ENCODE measurements at places on chromosomes 5 and 9.
A peak's percentile ranks its signal among the peaks of the same experiment; 100 is the strongest.

DNA sequence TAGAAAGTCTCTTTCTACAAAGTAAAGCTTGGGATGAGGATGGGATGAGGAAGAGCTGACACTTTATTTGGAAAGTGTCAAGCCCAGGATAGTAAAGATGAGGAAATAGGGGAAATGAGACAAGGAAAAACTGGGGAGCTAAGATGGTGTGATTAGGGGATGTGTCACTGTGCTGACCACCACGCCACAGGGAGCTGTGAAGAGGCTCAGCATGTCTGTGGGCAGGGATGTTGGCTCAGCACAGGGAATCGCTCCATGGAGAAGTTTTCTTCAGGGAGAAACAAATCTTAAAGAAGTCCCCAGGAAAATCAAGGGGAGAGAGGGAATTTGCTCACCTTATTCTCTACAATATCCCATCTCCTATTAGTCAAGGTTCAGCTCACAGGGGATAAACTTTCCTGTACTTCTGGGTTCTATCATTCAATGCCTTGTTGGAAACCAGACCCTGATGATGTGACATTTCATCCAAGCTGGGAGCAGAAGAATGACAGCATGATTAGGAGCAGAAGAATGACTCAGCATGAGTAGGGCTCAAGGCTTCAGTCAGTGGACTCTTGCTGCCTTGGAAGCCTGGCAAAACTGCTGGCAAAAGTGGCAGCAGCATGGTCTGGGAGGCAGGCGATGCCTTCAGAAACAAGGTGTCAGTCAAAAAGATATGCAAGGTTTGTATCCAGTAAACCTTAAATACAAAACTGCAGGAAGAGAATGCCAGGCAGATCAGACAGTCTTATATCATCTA is 4.9 kb downstream of the HSPB3 start:
- no peak for DNase-seq

- DNase-seq: peak; percentile 31
Observed at GRCh38 chr9:83986765-83987401, 6.3 kb downstream of the RMI1 start.

- DNase-seq: no peak
Observed at GRCh38 chr9:18472435-18472834, 1.5 kb upstream of the ADAMTSL1 start.

GRCh38 chr9:132201139-132201538 is 39.3 kb downstream of the NTNG2 start:
- peak; percentile 91 for DNase-seq

GRCh38 chr5:134736173-134736812 is 2.1 kb upstream of the CAMLG start:
- DNase-seq: no peak

DNA sequence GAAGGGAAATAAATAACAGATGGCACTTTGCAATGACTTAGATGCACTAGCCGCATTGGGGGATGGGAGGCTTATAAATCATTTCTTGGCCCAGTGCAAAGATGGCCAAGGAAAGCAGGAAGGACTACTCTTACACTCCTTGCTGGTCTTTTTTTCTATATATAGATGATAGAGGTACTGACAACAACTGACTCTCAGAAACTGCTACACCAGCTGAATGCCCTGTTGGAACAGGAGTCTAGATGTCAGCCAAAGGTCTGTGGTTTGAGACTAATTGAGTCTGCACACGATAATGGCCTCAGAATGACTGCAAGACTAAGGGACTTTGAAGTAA is 1.7 kb downstream of the CCNG1 start:
- DNase-seq: no peak

Measured in NCI-H2029 treated with DMSO at 0.1 percent for 48 hours (cell line).